ENCODE measurements at places on chromosomes 7 and 10.
A peak's percentile ranks its signal among the peaks of the same experiment; 100 is the strongest.

GRCh38 chr10:80612261-80612660, 74.6 kb downstream of the SH2D4B start:
- ATAC-seq: no peak

- ATAC-seq: no peak
These were observed 104.6 kb downstream of the PPP1R9A start for GRCh38 chr7:95011995-95012394.

DNA sequence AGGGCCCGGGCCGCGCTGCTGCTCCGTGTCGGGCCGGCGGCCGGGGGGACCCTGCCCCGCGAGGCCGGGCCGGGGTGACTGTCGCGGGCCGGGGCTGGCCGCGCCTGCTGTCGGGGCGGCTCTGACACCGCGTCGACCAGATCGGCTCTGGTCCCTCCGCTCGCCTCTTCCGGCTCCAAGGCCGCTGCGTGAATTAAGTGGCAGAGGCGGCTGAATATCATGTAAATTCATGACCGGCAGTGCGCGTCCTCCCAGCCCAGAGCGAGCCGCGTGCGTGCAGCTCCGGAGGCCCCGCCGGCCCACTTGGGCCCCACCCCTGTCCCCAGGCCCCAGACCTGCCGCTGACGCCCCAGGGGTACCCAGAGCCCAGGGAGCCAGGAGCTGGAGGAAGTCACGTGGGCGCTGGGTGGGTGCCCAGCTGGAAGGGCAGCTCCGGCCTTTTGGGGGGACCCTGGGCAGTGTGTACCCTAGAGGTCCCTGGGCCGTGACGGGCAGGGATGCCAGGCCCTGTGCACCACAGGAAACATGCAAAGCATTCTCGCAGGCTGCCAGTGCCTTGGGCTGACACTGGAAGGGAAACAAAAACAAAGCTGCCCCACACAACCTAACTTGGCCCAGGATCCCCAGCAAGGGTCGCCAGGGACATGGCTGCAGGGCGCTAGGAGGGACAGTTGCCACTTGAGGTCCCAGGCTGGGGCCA, 584.0 kb upstream of the MKI67 start:
- ATAC-seq: no peak

DNA sequence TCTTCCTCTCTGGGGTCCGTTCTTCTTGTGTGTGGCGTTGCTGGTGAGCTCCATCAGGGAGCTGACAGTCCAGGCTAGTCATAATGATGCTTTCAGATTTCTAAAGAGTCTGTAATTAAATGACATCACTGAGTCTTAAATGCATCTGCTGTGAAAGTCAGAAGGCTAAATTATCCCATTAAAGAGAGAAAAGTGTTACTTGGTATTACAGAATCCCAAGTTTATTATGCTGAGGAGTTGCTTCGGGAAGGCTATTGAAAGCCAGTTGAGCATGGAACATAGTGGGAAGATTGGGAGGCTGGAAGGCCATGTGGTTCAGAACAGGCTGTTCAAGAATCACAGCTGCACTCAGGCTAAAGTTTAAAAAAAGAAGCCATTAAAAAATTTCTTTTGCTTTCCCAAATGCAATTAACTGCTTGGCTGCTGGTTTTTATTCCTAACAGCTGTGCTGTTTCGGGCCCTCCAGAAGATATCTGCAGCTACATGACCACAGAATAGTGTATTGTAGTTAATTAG, 342.6 kb upstream of the LRGUK start:
- ATAC-seq: peak; percentile 36

DNA sequence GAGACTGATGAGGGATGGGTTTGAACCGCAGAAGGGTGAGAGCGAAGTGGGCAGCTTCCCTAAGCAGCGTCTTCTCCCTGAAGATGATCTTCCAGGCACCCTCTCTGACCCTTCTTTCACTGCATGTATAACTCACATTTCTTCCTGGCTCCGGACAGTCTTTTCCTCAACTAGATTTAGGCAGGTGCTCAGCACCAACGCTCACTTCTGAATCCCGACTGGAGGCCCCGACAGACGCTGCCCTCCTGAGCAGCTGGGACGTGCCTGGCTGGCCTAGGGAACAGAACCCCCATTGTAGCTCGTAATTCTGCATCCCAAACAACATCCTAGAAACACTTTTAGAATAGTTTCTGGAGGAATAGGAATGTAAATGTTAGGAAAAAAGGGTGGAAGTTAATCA, 206.6 kb downstream of the DIP2C start:
- no peak for ATAC-seq

DNA sequence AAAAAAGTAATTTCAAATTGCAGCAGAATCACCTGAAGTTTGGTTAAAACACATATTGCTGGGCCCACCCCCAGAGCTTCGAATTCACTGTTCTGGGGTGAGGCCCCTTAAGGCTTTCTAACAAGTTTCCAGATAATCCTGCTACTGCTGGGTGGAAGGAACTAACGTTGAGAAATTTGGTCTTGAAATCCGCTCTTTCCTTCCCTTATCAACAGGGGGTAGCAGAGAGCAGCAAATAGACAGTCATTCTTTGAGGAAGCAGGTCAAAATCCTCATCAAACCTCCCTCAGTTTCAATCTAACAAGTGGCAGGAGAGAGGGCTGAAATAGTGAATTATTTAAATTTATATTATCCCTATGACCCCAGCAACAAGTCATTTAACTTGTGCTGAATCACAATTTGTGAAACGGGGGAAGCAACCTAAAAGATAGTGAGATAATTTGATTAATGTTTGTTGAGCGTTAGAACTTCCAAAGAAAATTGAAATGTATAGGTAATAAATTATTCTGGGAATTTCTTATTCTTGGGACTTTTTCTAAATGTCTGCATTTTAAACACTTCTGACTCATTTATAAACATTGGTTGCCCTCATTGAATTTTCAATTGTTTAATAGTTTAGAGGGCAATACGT, 21.7 kb upstream of the MALSU1 start:
- peak; percentile 76 for ATAC-seq

- ATAC-seq: no peak
These were observed 1.2 kb downstream of the MNX1 start for GRCh38 chr7:157009170-157009777.

DNA sequence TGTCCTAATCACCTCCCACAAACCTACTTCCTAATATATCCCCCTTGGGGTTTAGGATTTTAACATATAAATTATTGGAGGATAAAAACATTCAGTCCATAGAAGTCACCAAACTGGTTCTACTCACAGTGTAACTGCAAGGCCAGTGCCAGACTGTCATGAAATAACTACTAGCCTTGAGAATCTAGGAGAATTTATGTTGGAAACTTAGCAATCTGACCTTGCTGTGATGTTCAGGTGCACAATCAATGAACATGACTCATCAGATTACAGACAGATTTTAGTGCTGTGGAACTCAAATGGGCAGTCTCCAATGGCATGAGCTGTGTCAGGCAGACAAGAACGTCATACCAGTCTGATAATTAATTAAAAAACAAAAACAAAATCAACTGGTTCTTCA, 571.4 kb upstream of the IGFBP3 start:
- ATAC-seq: no peak

GRCh38 chr7:155813546-155814315, 1.5 kb upstream of the SHH start:
- no peak for ATAC-seq

DNA sequence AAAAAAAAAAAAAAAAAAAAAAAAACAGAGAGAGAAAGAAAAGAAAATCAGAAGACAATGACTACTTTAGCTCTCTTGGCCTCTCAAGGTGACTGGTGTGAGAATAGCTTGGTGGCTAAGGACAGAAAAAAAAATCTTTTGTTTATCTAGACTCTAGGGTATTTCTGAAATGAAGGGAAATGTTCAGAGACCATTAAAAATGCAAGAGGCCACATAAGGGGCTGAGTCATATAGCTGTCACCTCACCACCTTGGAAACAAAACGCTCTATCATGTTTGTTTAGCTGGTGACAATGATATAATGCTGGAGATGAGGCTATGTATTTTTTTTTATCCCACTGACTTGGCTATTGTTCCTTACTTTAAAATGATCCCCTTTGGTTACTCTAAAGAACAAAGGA, 287.0 kb upstream of the CDC14C start:
- no peak for ATAC-seq

GRCh38 chr7:79199961-79200360, 253.5 kb downstream of the MAGI2 start:
- no peak for ATAC-seq

GRCh38 chr7:124250297-124251034, 217.6 kb upstream of the TMEM229A start:
- no peak for ATAC-seq

- no peak for ATAC-seq
These were observed 2.4 kb upstream of the PTN start for GRCh38 chr7:137345799-137346449.

DNA sequence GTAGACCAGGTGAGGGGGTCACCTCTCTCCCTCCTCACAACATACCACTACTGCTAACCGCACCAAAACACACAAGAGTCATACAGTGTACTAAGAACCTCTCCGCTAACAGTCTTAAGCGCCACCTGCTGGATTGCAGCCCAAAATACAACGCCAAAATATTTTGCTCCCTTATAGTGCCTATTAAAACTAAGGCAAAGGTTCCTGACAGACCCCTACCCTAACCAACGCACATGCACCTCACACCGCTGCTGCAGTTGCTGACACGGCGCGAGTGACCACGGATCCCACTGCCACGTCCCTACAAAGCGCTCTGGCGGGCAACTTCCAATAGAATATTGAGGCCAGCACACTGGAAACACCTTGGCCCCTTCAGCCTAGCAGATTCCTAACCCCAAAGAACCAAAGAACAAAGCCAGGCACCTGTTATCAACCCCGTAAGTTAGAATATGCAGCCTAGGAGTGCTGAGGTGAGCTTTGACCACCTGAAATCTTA, 563.6 kb upstream of the SEMA3D start:
- ATAC-seq: peak; percentile 73

DNA sequence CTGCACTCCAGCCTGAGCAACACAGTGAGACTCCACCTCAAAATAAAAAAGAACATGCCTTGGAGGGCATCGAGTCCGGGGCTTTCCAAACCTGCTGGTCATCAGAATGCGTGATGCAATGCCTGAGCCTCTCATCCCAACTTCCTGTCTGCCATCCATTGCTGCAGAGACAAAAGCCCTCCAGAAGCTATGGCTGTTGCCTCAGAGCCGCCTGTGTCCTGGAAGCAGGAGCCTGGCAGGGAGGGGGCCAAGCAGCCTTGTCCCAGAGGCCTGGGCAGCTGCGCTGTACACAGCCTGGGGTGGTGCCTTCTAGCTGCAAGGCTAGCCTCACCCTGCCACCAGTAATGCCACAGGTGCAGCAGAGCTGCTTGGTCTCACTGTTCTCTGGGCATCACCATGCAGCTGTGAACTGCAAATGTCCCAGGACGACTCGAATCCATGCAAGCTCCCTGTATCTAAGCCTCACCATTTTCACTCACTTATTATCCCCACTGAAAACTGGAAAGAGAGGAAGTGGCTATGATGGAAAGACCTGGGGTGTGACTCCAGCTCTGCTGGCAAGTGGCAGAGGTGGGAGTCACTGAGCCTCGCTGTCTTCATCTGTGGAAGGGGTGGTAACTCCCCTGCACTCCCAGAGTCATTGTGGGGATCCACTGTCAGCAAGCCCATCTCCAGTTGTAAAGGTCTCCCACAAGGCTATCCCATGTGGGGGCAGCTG, 7.0 kb downstream of the ALOX5 start:
- ATAC-seq: no peak

GRCh38 chr7:146126767-146127509, 10.3 kb downstream of the CNTNAP2 start:
- ATAC-seq: no peak

- ATAC-seq: no peak
These were observed 40.9 kb downstream of the NAMPT start for GRCh38 chr7:106243893-106244292.

GRCh38 chr7:35816514-35816913, 15.7 kb downstream of the SEPTIN7 start:
- no peak for ATAC-seq

DNA sequence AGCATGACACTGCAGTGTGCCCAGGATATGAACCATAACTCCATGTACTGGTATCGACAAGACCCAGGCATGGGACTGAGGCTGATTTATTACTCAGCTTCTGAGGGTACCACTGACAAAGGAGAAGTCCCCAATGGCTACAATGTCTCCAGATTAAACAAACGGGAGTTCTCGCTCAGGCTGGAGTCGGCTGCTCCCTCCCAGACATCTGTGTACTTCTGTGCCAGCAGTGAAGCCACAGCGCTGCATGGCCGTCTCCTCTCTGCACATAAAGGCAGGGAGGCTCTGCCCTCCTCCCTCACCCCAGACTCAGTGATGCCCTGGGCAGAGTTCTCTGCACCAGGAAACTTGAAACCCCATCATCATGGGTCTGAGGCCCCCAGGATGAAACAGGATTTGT, 70.7 kb upstream of the PRSS58 start:
- ATAC-seq: no peak

DNA sequence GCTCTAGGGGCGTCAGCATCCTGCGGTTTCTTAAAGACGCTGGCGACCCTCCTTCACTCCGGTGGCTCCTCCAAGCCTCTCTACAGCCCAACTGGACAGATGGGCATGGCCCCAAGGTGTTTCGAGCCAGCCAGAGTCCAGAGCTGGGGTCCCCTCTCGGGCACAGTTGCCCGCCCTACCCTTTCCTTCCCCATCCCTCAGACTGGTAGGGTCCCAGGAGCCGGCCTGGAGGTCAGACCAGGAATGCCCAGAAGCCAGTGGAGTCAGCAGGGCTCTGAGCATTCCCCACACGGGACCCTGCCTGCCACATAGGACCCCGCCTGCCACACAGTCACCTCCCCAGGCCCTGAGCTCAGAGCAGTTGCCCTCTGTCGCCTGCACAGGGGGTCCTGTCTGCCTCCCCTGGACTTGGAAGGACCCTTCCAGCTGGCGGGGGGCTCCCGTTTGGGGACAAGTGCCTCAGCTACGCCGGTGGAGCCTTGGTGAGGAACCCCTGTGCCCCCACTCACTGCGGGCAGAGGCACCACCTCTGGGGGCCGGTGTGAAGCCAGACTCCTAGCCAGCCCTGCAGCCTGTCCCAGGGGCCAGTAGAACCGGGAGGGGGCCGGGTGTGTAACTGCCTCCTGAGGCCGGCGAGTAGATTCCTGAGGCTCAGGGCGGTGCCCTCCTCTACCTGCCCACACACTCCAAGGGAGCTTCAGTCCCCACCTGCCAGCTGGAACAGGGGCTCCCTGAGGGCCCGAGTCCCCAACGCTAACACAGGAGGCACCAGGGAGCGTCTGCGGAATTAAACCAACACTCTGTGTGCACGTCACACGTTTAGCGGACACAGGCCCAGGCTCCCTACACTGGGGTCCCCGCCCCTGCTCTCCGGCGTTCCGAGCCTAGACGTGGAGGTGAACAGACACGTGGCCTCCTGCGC, 19.4 kb upstream of the PDGFA start:
- peak; percentile 10 for ATAC-seq

GRCh38 chr10:133289761-133290160, 13.1 kb upstream of the ADAM8 start:
- ATAC-seq: no peak

DNA sequence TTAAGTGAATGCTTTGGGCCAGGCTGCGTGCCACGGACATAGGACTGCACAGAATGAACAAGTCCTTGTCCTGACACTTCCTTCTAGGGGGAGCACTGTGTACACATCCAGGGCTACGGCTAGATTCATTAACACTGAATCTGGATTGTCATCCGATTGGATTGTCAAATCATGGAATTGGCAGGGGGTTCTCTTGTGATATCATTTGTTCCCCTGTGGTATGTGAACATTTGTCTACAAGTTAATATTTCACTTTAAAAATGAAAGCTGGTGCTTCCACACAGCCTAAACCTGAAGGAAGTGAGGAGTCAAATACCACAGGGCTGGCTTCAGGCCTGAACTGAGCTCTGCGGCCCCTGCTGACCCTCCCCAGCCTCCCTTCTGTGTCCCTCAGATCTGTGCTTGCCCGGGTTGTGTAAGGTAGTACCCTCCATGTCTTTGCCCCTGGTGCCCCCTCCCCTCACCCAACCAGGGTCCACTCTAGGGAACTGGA, 75.6 kb downstream of the SNX10 start:
- no peak for ATAC-seq

GRCh38 chr10:35885076-35885475, 243.0 kb upstream of the FZD8 start:
- ATAC-seq: no peak

All from SK-N-SH treated with all-trans-retinoic acid at 6 μM for 48 hours (cell line).